ENCODE measurements at places on chromosomes 12 and 14.

- DNase-seq, result no peak
Measured at GRCh38 chr12:106220536-106220935, 27.3 kb downstream of the CKAP4 start.

GRCh38 chr14:30354439-30354838 lies 204.5 kb upstream of the G2E3 start:
- no peak for DNase-seq

- DNase-seq, result peak; percentile 88
Measured at GRCh38 chr12:51773145-51773869, 75.2 kb downstream of the FIGNL2 start.

- DNase-seq, result no peak
Measured at GRCh38 chr14:79093531-79093930, 923.4 kb downstream of the NRXN3 start.

DNA sequence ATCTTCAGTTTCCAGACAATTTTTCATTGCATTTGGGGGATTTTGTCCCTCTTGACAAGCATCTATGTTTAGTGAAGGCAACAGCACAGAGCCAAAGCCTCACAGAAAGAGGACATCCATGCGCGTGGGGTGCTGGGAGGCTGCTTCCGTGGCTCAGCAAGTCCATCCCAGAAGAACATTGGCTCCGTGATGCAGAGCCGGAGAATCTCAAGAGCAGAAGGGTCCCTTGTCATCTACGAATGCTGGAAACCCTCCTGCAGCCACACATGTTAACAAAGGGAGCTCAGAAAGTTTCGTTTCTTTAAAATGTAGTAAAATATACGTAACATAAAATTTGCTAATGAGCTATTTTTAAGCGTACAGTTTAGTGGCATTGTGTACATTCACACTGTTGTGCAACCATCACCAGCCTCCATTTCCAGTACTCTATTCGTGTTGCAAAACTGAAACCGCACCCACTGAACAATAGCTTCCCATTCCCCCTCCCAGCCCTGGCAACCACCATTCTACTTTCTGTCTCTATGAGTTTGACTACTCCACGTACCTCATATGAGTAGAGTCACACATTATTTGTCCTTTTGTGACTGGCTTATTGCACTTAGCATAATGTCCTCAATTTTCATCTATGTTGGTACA lies 185.9 kb downstream of the TTC7B start:
- no peak for DNase-seq
